Neuronal stem cell (in vitro differentiated cells): ENCODE measurements at places on chromosomes 7 and 10.
A peak's percentile ranks its signal among the peaks of the same experiment; 100 is the strongest.

GRCh38 chr10:84258034-84258695 is 13.3 kb downstream of the RGR start:
- no peak for DNase-seq

- DNase-seq: no peak
Measured at GRCh38 chr10:133133471-133134231, 26.4 kb upstream of the KNDC1 start.

DNA sequence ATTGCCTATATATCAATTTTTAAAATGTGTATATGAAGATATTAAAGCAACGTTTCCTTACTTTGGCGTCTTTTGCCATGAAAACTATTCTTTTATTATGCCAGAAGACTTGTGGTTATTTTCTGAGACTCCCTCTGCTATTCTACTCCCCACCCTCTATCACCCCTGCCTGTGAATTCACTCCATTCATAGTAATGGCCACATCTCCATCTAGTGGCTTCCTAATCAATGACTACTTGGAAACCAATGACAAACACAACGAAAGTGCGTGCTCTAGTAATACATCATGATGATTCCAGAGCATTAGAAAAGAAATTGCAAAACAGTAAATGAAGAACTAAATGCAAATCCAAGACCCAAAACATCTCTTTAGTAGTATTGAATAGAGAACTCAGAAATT is 186.7 kb upstream of the HGF start:
- peak; percentile 46 for DNase-seq

- DNase-seq: peak; percentile 4
Measured at GRCh38 chr10:18290651-18291313, 150.6 kb downstream of the CACNB2 start.

DNA sequence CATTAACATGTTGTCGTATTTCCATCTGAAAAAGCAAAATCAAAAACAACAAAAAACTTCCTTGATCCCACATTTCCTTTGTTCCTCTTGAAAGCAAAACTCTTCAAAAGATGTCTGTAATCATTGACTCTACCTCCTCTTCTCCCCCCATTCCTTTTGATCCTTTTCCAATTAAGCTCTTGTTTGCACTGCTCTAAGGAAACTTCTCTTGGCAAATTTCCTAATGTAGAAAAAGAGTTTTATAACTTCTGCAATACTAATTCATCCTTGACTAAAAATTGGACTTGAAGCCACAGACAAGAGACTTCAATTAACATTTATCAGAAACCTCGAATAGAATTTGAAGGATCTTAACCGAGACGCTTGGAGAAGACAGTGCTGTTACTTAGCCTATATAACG is 317.1 kb upstream of the SEMA3C start:
- no peak for DNase-seq

DNA sequence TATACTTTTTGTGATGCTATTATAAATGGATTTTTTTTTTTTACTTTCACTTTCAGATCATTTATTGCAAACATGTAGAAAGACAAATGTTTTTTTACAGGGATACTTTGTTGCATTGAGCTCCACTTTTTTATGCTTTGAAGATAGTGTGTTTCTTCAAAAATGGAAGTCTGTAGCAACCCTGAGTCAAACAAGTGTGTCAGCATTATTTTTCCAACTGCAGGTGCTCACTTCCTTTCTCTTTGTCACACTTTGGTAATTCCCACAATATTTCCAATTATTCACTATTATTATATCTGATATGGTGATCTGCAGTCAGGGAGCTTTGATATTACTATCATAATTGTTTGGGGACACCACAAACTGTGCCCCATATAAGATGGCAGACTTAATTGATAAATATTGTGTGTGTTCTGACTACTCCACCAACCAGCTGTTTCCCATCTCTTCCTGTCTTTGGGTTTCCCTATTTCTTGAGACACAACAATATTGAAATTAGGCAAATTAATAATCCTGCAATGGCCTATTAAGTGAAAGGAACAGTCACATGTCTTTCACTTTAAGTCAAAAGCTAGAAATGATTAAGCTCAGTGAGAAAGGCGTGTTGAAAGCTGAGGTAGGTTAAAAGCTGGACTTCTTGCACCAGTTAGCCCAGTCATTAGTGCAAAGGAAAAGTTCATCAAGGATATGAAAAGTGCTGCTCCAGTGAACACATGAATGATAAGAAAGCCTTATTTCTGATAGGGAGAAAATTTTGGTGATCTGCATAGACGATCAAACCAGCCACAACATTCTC is 231.3 kb upstream of the SH2B2 start:
- no peak for DNase-seq

DNA sequence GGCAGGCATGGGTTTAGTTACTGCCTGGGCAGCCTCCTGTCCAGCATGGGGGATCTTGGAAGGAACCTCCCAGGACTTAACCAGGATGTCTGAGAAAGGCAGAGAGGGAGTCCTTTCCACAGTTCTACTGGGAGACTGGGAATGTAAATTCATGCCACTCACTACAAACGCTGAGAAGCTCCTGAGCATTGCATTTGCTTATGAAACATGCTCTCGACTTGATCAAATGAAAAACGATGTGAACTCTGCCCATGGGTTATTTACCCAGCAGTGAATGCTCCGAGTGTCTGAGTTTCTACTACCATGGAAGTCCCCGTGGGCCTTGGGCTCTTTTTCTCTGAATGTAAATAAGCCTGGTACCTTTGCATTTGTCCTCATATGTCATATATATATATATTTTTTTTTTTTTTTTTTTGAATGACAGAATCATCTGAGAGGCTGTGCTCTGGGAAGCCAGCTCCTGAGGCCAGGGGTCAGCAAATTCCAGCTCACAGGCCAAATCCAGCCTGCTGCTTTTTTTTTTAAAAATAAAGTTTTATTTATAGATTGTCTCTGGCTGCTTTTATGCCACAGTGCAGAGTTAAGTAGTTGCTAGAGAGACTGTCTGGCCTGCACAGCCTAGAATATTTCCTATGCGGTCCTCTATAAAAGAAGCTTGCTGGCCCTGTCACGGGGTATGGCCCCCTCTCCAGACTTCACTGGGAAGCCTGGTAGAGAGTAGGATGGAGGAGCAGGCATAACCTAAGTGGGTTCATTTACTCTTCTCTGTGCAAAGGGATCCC is 21.4 kb upstream of the RAPGEF5 start:
- DNase-seq: no peak

DNA sequence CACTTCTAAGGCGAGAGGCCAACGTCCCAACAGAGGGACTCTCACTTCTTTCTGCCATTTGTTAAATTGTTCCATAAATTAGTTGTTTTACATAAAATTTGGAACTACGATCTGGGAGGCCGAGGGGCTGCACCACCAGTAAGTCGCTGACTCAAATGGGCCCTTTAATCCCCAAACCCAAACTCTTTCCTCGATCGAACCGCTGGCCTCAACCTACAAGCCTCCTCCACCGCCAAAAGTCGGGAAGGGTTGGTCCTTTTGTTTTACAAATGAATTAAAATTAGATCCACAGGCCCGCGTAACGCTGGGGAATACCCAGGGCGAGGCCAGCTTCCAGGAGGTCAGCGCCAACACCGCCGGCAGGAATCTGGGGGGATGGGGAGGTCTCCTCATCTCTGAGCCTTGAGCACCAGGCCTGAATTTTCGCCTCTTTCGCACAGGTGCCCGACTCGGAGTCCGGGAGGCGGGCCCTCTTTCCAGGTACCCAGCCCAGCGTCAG is 1.2 kb upstream of the FOXI2 start:
- no peak for DNase-seq

- no peak for DNase-seq
Measured at GRCh38 chr10:107122703-107123102, 41.8 kb downstream of the SORCS1 start.

DNA sequence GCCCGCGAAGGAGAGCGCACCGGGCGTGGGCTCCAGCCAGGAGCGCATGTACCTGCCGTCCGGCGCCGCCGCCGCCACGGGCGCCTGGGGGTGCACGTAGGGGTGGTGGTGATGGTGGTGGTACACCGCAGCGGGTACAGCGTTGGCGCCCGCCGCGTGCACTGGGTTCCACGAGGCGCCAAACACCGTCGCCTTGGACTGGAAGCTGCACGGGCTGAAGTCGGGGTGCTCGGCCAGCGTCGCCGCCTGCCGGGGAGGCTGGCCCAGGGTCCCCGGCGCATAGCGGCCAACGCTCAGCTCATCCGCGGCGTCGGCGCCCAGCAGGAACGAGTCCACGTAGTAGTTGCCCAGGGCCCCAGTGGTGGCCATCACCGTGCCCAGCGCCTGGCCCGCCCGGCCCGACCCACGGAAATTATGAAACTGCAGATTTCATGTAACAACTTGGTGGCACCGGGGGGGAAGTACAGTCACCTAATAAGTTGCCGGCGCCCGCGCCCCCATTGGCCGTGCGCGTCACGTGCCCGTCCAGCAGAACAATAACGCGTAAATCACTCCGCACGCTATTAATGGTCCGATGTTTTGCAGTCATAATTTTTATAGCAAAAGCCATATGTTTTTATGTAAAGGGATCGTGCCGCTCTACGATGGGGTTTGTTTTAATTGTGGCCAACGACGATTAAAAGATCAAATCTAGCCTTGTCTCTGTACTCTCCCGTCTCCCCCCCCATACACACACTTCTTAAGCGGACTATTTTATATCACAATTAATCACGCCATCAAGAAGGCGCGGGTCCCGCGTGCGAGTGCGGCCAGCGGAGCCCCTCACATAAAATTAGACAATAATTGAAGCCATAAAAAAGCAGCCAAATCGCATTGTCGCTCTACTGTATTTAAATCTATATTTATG is at the start of gene HOXA9:
Gene HOXA9, minus strand, starts transcription at position 449 of the 907 bp plus-strand sequence. Its CDS starts 80 bp downstream, at position 369.
- DNase-seq: no peak

DNA sequence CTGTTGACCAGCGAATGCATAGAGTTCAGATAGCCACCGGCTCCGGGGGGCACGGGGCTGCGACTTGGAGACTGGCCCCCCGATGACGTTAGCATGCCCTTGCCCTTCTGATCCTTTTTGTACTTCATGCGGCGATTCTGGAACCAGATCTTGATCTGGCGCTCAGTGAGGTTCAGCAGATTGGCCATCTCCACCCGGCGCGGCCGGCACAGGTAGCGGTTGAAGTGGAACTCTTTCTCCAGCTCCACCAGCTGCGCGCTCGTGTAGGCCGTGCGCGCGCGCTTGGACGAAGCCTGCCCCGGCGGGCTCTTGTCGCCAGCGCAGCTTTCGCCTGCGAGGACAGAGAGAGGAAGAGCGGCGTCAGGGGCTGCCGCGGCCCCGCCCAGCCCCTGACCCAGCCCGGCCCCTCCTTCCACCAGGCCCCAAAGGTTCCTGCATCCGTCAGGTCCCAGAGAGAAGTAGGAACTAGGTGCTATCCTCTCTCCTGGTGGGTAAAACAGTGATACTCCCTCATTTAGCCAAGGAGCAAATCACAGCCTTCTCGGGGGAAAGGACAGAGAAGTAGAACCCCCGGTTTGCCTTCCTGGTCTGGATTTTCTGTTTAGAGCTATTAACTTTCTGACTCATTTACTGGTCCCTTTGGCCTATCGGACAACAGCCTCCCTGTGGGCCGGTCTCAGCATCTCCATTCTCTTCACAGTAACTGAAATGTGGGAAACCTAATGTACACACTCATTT is 6.1 kb upstream of the HOXA2 start:
- DNase-seq: no peak

- no peak for DNase-seq
Measured at GRCh38 chr10:132790470-132790869, 4.5 kb upstream of the NKX6-2 start.

- DNase-seq: no peak
Measured at GRCh38 chr7:139643951-139644585, 120.6 kb downstream of the CLEC2L start.

DNA sequence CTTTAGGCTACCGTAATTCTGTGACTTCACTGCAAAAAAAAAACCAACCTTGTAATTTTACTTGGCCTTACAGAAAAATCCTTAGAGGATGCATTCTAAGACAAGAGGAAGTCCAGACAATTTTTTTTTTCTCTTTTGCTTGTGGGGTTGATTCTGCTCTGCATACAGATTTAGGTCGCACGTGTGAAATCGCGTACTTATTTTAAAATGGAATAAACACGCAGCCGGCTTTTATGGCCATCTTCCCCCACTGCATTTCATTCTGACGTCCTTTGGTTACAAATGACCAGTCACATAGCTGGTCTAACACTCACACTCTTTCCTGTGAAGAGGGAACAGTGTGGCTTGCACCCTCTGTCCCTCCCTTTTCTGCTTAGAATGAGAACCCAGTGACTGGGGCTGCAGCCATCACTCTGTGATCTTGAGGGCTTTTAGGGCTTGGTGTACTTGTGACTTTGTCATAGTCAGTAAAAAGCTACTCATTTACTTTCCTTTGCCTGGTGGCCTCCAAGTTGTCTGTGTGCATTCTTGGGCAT is 63.6 kb upstream of the CARD11 start:
- no peak for DNase-seq

- DNase-seq: no peak
Measured at GRCh38 chr7:156650042-156650441, 9.5 kb downstream of the RNF32 start.

GRCh38 chr7:30867483-30867882 is 44.2 kb upstream of the AQP1 start:
- DNase-seq: no peak

GRCh38 chr10:12608761-12609160 is 259.4 kb downstream of the CAMK1D start:
- DNase-seq: no peak

DNA sequence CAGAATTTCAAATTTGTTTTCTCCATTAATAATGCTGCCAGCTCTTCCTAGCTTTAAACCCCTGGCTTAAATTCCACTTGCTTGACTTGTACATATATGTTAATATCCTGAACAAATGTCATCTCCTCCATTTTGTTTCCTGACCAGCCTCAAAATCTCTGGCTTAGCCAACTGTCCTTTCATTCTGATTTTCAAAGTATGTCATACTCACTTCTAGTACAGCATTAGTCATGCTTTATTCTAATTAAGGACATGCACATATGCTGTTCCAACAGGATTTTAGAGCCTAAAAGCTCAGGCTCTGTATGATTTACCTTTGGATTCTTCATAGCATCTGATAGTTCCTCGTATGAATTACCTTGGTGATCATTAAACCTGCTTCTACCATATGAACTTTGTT is 158.3 kb downstream of the ZNF438 start:
- DNase-seq: no peak

DNA sequence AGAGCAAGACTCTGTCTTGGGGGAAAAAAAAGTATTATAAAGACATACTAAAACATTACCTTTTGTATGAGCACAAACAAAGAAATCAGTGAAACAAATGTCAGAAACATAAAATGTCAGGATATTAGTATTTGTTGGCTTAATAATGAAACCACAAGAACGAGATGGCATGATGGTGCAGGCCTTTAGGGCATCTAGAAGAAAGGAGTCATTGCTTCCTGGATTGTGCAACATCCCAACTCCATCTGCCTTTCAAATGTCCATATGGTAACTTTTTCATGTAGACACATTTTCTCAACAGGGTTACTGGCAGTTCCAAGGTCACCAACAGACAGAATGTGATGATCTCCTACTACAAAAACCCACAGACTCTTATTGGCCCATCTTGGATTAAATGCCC is 96.6 kb downstream of the ZNF248 start:
- no peak for DNase-seq
